Vagina (tissue), 2 donors: ENCODE measurements at places on chromosomes 5 and 9.

GRCh38 chr5:17497446-17497845 is 585 bp upstream of the TAF11L2 start:
- no peak for DNase-seq

DNA sequence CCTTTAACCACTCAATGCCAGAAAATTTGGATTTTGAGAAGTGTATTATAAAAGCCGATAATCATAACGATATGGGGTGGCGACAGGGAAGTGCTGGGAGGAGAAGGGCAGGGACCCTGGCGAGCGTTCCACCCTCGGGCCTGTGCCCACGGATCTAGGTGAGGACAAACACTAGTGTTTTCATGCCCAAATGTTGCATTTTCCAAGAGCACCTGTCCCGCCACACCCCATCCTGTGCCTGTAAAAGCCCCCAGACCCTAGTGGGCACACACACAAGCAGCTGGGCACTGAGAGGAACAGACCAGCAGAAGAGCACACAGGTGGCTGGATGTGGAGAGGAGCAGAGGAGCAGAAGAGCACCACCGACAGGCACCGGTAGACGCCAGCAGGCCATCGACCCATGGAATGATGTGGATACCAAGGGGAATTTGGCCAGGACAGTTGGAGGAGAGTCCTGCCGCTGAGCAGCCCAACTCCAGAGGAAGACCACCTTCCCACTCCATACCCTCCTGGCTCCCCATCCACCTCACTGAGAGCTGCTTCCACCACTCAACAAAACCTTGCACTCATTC is 315.0 kb downstream of the EDIL3 start:
- no peaks in the 10 kb centered on the region for H3K36me3 ChIP-seq
- H3K4me1 ChIP-seq, result no peaks in the 10 kb centered on the region
- H3K27ac ChIP-seq, result no peak overlapping the region
- H3K4me3 ChIP-seq, result no peak overlapping the region
- DNase-seq, result no peak

GRCh38 chr9:109448223-109448622 is 49.9 kb downstream of the PTPN3 start:
- no peak overlapping the region for H3K27ac ChIP-seq
- no peak for DNase-seq
- H3K27me3 ChIP-seq, result no peaks in the 10 kb centered on the region
- no peaks in the 10 kb centered on the region for H3K36me3 ChIP-seq
- H3K4me3 ChIP-seq, result no peak overlapping the region
- H3K4me1 ChIP-seq, result no peaks in the 10 kb centered on the region

GRCh38 chr9:135307300-135307699 is 172.3 kb upstream of the PPP1R26 start:
- no peaks in the 10 kb centered on the region for H3K36me3 ChIP-seq
- H3K4me1 ChIP-seq, result peaks cover 5% of the 10 kb centered on the region
- no peak overlapping the region for H3K4me3 ChIP-seq
- peak; percentile 64 for DNase-seq

DNA sequence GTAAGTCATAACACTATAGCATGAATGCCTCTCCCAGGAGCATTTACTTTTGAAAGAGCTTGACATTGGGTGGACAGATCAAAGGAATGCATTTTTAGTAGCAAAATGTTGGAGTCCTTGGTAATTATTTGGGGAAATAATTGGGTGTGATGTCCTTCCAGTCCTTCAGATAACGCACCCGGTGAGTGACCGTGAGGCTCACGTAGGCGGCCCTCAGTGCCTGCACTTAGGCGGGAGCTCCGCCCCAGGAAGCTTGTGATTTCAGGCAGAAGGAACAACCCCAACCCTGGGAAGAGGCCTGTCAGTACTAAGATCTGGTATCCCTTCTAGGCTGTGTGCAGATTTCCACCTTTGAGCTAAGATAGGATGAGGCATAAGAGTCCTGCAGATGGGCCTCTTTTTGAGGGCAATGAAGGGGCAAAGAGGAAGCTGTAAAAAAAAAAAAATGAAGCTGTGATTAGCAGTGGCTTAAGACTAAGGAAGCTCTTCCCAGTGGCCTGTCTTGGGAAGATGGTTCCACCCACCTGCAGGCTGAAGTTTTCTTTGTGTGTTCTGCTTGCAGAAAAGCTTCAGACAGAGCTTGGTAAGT is 14.9 kb downstream of the BTNL9 start:
- H3K4me1 ChIP-seq, result peaks cover 25% of the 10 kb centered on the region
- H3K36me3 ChIP-seq, result no peaks in the 10 kb centered on the region
- no peak overlapping the region for H3K4me3 ChIP-seq
- peaks cover 11% of the 10 kb centered on the region for H3K27me3 ChIP-seq

- H3K27me3 ChIP-seq, result no peaks in the 10 kb centered on the region
- H3K4me3 ChIP-seq, result no peak overlapping the region
- no peak for DNase-seq
- H3K27ac ChIP-seq, result no peak overlapping the region
Measured at GRCh38 chr5:18003784-18004183, 369.5 kb downstream of the TAF11L14 start.

DNA sequence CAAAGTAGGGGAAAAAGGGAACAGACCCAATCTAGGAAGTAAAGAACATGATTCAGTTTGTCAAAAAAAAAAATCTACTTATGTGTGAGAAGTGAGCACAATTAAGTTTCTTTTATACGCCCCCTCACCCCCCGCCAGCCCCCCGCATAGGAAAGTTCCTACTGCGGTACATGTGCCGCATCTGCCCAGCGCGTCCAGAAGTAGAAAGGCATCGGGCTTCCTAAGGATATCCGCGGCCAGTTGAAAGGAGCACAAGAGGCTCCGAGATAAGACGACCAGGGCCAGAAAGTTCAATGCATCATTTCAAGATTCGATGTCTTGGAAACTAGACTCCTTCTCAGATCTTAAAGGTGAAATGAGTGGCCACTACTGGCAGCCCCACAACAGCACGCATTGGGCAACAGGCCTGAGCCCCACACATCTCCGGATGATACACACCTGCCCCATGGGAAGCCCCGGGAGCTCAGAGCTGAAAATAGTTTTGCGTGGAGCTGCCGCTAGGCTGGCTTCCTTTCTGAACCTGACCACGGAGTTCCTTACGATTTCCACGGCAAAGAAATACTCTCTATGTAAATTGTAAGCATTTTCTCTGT is 203.9 kb downstream of the RAB3C start:
- H3K4me1 ChIP-seq, result no peaks in the 10 kb centered on the region
- no peak for DNase-seq
- H3K4me3 ChIP-seq, result no peak overlapping the region
- no peaks in the 10 kb centered on the region for H3K36me3 ChIP-seq

DNA sequence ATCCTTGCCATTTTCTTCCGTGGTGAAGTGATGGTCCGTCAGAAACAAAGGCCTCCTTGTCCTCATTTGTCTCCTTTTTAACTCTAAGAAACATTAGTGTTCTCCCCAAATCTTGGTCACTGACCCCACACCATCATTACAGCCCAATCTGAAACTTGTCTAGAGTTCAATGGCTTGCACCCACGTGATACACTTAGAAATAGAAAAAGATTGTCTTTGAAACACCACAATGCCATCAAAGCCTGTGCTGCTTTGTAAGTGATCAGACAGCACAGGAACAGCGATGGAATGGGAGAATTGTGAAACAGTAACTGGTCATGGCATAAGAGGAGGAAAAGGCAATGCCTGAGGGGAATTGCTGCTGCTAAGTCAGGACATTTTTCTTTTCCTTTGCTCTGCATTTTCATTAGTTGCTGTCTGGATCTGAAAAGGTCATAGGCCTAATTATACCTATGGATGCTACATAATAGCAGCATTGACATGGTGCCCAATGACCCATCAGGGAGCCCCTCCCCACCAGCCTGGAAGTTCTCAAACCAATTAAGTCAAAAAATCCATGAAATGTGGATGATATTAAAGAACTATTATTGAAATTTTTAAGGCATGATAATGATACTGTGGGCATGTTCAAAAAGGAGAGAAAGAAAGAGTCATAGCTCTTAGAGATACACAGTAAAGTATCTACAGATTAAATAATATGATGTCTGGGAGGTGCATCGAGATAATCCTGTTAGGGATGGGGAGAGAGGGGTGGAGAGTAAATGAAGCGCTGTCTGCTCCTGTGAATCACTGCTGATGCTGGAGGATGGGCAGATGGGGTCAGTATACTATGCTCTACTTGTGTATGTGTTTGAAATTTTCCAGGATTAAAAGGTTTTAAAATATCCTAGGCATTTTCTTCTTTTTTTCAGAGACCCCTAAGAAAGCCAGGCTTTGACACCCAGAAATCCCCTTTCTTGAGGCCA is 83.6 kb downstream of the ENC1 start:
- H3K27me3 ChIP-seq, result no peaks in the 10 kb centered on the region
- no peak for DNase-seq
- no peak overlapping the region for H3K27ac ChIP-seq
- H3K4me1 ChIP-seq, result no peaks in the 10 kb centered on the region
- H3K4me3 ChIP-seq, result no peak overlapping the region

GRCh38 chr9:107024193-107024592 is 161.2 kb downstream of the ZNF462 start:
- no peak overlapping the region for H3K27ac ChIP-seq
- no peaks in the 10 kb centered on the region for H3K36me3 ChIP-seq
- no peaks in the 10 kb centered on the region for H3K4me1 ChIP-seq
- no peak overlapping the region for H3K4me3 ChIP-seq
- DNase-seq, result no peak

DNA sequence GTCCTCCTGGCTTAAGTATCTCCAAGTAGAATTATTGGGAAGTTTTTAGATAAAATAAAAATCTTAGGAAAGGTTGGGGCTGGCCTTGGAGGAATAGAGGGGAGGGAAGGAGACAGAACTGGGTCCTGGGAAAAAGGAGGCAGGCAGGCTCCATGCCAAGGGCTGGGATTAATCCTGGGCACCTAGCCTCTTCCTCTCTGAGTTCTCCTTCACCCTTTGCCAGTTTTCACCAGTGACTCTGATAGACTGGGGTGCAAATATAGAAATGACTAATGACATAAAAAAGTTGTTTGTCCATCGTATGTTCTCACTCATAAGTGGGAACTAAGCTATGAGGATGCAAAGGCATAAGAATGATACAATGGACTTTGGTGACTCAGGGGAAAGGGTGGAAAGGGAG is 81.9 kb downstream of the RMI1 start:
- no peaks in the 10 kb centered on the region for H3K4me1 ChIP-seq
- DNase-seq, result no peak
- no peaks in the 10 kb centered on the region for H3K27me3 ChIP-seq
- no peak overlapping the region for H3K4me3 ChIP-seq
- H3K27ac ChIP-seq, result no peak overlapping the region

DNA sequence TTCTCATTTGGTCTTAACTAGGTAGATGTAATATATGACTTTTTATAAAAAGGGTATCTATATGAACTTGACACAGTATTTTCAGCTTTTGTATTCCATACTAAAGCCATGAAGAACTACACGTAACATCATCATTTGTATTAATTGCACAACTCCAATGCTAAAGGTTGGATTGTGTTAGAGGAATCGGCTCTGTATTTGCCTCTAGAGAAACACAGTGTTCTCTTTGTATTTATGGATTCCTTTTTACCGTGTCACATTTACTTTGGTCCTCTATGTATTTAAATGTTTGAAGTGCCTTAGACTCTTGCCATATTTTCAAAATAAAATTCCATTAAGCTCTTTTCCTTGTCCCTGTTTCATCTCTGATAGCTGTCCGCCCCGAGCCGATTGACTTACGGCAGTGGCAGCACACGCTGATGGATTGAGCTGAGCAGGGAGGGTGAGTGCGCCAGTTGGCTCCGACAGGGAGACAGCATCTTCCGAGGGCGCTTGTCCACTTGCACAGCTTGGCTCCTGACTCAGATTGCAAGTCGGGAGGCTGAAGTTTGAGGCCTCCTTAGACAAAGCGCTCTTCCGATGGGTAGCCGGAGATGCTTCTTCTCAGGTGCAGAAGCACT is 95.6 kb upstream of the DMRT1 start:
- H3K4me3 ChIP-seq, result no peak overlapping the region
- no peak overlapping the region for H3K27ac ChIP-seq
- peaks cover 47% of the 10 kb centered on the region for H3K36me3 ChIP-seq

- DNase-seq, result no peak
- no peaks in the 10 kb centered on the region for H3K27me3 ChIP-seq
- H3K27ac ChIP-seq, result peak overlapping the region; percentile 89
Measured at GRCh38 chr9:91359734-91360470, 1.8 kb downstream of the AUH start.

DNA sequence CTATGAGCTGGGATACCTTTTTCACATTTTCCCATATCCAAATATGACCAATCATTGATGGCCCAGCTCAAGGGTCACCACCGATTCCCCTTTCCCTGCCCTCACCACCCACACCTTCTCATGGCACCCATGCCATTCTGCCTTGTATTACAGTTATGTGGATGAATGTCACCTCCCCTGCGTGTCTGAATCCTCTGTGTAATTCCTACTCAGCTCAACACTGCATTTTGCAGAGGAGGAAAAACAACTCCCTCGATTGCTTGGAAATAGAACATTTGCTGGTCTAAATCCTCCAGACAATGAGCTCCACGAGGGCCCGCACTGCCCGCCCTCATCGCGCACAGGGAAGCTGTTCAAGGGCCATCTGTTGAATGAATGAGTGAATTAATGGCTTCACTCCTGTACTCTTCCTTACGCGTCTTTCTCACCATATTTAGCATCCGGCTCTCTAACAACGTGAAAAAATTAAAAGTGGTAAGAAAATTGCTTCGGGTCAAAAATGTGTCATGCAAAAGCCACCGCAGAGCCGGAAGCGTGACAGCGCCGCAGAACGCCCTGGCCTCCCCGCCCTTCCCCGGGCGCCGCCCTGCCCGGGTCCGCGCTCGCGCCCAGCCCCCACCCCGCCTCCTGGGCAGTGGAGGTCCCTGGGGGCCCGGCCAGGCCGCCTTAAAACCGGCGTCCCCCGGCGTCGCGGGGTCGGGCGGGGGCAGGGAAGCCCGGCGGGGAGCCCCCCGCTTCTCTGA is 704 bp downstream of the SUSD1 start:
- H3K27ac ChIP-seq, result peak overlapping the region; percentile 61
- H3K36me3 ChIP-seq, result no peaks in the 10 kb centered on the region
- peaks cover 35% of the 10 kb centered on the region for H3K4me1 ChIP-seq
- DNase-seq, result no peak

- H3K4me3 ChIP-seq, result no peak overlapping the region
- no peaks in the 10 kb centered on the region for H3K27me3 ChIP-seq
- DNase-seq, result no peak
- H3K36me3 ChIP-seq, result no peaks in the 10 kb centered on the region
Measured at GRCh38 chr9:112844771-112845542, 45.7 kb downstream of the SLC46A2 start.

DNA sequence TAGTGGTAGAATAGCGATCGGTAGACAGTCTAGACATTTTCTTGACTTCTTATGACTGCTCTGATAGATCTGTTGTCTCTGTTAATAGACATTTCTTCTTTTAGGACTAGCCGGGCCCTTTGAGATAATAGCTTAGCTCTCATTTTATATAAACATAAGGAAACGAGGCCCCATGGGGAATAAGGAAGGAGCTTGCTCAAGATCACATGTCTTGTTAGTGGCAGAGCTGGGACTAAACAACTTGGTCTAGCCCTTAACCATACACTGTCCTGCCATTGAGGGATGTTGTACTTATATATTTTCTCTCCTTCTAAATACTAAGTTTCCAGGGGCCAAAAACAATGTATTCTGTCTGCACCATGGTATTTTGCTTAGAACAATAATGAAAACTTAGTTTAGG is 140.0 kb downstream of the GCNT1 start:
- H3K4me1 ChIP-seq, result no peaks in the 10 kb centered on the region
- no peaks in the 10 kb centered on the region for H3K36me3 ChIP-seq
- no peak overlapping the region for H3K27ac ChIP-seq
- DNase-seq, result no peak
- H3K4me3 ChIP-seq, result no peak overlapping the region

- no peak within 1 kb of the TSS for H3K27ac ChIP-seq
- H3K36me3 ChIP-seq, result no peaks in the 10 kb centered on the region
- no peaks in the 10 kb centered on the region for H3K27me3 ChIP-seq
- H3K4me1 ChIP-seq, result no peaks in the 10 kb centered on the region
Measured at GRCh38 chr9:123355761-123356431, at the start of gene CRB2. CRB2 (plus strand) TSS chr9:123356197; CDS start chr9:123356261, 64 bp downstream.

- no peaks in the 10 kb centered on the region for H3K36me3 ChIP-seq
- H3K4me3 ChIP-seq, result no peak overlapping the region
- H3K4me1 ChIP-seq, result peaks cover 45% of the 10 kb centered on the region
- H3K27me3 ChIP-seq, result no peaks in the 10 kb centered on the region
Measured at GRCh38 chr5:151094852-151095245, 14.0 kb upstream of the TNIP1 start.
